Hematopoietic multipotent progenitor cell treated with erythropoietin and hydrocortisone succinate and interleukin-3 and kit ligand, for 17 days (in vitro differentiated cells): ENCODE measurements at places on chromosomes 5 and 9.

GRCh38 chr5:37738865-37739488 lies 100.9 kb downstream of the GDNF start:
- DNase-seq = no peak

GRCh38 chr9:93187047-93187446 lies 3.1 kb downstream of the WNK2 start:
- no peak for DNase-seq

GRCh38 chr5:171436804-171437285 lies 17.4 kb downstream of the FGF18 start:
- DNase-seq = no peak

GRCh38 chr5:111158105-111158744 lies 66.0 kb upstream of the CAMK4 start:
- DNase-seq = peak; percentile 52

DNA sequence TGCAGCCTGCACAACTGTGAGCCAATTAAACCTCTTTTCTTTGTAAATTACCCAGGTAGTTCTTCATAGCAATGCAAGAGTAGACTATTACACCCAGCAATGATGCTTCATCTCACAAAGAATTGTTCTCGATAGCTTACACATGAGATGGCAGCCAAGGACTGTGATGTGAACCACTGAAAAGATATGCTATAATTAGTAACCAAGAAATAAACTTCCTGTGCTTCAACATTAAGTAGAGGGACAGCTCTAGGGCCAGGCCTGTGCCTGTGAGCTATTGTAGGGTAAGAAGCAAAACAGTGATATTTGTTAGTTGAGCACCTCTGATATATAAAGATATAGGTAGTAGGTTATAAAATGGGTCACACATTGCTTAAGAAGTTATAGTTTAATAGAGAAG lies 41.8 kb upstream of the DPYSL3 start:
- DNase-seq = no peak

DNA sequence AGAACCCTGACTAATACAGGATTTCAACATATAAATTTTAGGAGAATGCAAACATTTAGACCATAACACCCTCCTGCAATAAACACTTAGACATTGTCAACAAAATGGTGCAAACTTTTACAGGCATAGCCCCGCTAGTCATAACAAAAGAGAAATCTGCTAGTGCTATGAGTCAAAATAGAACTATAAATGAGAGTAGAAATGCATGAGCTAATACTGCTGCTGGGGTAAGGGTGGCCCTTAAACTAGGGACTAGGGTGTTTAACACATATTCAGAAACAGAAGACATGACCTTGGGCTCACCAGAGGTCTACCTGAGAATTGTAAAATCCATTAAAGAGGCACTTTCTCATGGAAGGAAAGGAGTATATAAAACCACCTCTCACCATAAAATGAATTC lies 131.6 kb downstream of the TLR4 start:
- no peak for DNase-seq

DNA sequence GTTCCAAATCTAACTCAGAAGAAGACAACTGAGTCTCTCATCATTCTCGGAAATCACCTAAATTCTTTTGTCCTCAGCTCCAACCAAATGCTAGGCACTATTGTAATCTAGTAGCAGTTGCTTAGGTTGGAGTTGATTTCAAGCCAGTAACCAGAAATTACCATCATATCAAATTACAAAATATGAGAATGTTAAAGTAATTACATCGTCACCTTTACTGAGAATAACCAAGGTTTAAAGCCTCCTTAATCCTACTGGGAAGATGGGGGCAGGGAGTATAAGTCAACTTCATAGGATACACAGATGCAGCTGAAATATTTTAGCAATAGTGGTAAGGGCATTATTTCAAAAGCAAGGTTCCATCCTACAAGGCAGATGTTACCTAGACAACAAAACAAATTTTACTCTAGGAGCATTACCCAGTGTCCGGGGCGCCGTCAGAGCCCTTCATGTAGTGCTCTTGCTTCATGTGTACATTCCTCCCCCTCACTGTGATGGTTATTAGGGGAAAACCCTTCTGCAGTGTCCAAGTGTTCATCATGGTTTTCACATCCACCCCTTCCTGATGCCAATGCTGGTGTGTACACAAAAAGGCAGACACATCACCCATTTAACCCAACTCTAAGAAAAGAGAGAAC lies 19.5 kb downstream of the ERAP1 start:
- no peak for DNase-seq

DNA sequence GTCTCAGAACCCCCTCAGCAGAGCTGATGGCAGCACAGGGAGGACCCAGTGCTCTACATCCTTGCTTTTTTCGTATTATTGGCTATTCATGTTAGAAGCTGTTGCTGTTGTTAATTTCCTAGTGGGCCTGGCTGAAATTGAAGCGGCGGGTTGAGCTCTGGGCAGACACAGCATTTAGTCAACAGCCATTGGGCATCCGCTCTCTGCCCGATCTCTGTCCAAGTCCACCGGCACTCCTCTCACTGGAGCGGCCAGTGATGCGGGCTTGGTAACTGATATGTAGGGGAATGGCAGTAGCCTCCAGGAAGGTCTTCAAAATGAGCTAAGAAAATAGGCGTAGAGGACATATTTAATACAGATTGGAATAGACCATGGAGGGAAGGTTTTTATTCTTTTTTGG lies 1.3 kb upstream of the GARNL3 start:
- no peak for DNase-seq

DNA sequence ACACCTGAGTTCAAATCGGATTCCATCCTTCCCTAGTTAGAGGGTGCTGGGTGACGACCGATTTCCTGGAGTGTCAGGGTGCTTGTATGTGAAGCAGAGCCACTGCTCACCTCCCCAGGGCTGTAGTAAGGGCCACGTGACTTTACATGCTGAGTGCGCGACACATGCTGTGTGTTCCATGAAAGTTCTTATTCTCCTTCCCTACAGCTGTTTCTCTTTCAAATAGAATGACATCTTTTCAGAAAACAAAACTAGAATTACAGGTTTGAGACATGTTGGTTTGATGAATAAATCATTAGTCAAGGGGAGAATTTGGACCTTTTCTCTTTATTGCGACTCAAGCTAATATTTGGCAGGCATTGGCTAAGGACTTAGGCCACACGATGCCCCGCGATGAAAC lies 113.1 kb downstream of the JMY start:
- DNase-seq = no peak

DNA sequence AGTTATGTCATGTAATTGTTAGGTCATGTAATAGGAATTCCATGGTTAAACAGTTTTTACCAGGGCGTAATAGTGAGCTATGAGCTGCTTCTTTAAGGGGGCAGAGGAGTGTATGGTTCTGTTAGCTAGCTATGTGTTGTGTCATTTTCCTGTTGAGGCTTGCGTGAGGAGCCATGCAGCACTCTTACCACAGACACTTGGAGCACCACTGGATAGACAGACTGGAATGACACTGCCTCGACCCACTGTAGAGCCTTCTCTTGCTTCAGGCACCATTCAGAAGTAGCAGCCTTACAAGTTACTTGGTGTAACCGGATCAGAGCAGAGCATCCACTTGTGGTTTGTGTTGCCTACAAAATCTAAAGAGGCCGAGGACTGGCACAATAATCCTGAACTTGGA lies 28.3 kb upstream of the STOM start:
- no peak for DNase-seq

GRCh38 chr5:93252165-93252564 lies 328.9 kb downstream of the NR2F1-AS1 start:
- DNase-seq = no peak

DNA sequence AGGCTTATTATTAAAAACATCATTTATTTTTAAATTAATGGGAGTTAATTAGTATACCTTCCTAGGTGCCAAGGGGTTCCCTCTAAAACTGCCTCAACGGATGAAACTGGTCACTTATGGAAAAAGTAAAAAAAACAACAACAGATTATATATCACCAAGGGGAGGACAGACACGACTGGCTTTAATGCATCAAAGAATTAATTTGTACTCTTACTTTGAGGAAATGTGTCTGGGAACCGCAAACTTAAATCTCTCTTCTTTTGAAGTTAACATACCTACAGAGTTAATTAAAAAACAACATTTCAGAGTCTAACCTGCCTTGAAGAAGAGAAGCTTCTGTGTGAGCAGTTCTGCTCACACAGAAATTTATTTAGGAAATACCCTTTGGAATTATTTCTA lies 354.6 kb downstream of the LRRC70 start:
- DNase-seq = no peak

DNA sequence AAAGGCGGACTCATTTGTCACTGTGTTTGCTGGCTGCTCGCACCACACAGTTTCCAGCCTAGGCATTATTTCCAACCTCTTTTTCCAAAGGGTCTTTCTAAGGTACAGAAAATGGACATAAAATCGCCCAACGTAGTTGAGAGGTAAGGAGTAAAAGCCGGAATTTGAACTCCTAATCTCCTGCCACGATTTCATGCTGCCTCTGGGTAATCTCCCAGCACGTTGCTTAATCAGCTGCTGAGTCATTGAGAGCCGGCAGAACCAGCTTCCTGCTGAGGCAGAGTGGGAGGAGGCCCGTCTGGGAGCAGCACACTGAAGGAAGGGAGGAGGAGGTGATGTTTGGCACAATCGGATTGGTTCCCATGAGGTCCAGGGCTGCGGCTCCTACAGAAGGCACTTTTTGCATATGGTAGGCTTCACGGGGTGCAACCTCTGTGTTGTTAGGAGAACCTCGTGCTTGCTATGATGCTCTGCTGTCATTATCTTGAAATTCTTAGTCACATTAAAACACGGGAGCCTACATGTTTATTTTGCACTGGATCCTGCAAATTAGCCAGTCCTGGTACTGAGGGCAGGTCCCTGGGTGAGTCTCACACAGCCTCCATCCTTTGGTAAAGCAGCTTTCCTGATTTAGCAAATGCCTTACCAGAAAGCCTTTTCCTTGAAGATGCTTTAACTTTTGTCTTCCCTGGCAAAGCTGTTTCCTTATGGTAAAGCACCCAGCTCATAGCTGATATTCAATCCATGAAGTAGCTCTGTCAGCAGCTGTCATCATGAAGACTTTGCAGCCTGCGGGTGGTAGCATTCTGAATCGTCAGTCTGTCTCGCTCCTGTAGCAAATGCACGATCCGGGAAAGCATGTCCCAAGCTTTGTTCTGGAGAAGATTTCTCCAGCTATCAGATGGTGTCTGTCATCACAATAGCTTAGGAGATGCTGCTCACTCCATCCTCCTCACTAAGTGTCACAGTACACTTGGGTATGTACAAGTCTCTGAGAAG lies 191.6 kb upstream of the MSX2 start:
- peak; percentile 11 for DNase-seq

GRCh38 chr9:101569741-101570501 lies 24.8 kb downstream of the PPP3R2 start:
- DNase-seq = peak; percentile 75
